ENCODE measurements at places on chromosomes 13 and 19. TPM values are rescaled to one million over a fixed set of nuclear protein-coding genes. Genes with fewer than 3 reads are reported as not detected.

Gene MBD3L2
- not detected for total RNA-seq

Gene CYP2A6
- total RNA-seq = not detected

Gene CEACAM19
- total RNA-seq = not detected

Gene ZNF420
- total RNA-seq = 8.2 TPM

Gene ARRDC5
- 6.1 TPM for total RNA-seq

Gene ZNF787
- total RNA-seq = 21.4 TPM

GRCh38 chr13:44549476-44549875 lies 26.7 kb downstream of the TSC22D1 start:
- H3K4me1 ChIP-seq = no peaks in the 10 kb centered on the region
- H3K36me3 ChIP-seq = no peaks in the 10 kb centered on the region
- no peak for DNase-seq
- no peak overlapping the region for H3K27ac ChIP-seq
- H3K27me3 ChIP-seq = no peaks in the 10 kb centered on the region

DNA sequence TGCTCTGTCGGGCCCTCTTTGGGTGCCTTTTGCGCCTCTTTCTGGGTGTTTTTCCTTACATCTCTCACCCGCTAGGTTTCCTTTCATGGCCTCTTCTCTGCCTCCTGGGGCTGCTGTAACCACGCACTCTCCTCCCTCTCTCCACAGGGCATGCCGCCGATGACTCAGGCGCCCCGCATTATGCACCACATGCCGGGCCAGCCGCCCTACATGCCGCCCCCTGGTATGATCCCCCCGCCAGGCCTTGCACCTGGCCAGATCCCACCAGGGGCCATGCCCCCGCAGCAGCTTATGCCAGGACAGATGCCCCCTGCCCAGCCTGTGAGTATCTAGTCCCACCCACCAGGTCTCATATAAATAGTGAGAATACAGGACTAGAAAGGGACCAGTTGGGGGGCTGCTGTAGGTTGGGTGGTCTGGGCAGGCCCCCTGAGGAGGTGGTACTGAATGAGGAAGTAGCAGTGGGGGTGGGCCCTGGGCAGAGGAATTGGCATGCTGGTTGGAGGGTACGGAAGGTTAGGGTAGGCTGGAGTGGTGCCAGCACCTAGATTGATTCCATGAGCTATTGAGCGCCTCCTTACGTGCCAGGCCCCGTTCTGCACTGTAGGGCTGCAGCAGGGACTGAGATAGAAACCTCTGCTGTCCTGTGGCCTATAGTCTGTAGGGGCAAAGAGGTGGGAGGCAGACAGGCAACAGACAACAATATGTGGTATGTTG lies 11.9 kb downstream of the SNRPA start:
- no peaks in the 10 kb centered on the region for H3K27me3 ChIP-seq
- H3K27ac ChIP-seq = no peak overlapping the region

DNA sequence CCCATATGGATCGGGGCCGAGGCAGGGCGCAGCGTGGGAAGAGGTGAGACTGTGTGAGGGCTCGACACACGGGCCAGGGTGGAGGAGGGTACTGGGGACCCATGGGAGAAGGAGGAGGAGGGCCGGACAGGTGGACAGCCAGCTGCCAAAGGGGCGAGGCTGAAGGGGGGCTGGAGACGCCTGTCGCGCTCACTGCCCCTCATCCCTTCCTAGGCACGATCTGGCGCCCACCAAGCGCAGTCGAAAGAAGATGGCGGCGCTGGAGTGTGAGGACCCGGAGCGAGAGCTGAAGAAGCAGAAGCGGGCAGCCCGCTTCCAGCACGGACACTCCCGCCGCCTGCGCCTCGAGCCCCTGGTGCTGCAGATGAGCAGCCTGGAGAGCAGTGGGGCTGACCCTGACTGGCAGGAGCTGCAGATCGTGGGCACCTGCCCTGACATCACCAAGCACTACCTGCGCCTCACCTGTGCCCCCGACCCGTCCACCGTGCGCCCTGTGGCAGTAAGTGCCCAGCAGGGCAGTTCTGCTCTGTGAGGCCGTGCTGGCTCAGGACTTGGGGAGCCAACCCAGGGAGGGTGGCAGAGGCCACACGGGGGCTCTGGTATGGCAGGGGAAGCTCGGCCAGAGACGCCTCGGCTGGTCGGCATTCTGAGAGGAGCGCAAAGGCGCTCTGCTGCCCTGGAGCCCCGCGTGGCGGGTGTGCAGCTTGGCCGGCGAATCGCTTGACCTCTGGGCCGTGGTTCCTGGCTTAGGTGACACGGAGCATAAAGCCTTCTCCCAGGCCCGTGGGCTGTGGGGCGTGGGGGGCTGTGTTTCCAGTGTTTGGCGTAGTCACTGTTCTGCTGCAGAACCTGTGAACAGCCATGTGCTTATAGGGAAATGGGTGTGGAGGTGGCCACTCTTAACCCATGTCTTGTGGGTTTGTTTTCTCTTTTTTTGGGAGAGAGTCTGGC lies 6.9 kb downstream of the LENG9 start:
- no peak overlapping the region for H3K4me3 ChIP-seq
- H3K27me3 ChIP-seq = no peaks in the 10 kb centered on the region
- peaks cover 90% of the 10 kb centered on the region for H3K36me3 ChIP-seq
- no peak for DNase-seq

DNA sequence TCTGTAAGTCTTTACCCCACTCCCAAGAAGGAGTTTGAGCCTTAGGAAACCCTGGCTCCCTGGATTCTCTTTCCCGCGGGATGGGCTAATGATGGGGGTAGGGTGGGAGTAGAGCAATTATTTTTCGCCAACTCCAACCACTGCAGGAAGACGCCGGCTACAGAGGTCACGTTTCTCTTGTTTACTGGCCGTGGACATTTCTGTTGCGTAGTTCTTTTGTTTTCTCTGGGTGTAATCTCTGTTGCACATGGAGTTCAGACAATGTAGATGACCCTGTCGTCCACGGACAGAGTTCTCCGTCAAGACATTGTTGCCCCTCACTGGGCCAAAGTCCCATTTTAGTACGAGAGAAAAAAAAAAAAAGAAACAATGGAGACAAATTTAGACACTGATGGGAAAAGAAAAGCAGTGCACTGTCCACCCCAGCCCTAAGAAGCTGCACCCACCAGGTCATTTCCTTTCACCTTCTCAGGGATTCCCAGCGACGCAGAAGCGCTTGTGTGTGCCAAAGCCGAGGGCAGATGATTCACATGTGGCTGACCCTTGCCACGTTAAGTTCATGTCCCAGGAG lies 133.9 kb upstream of the ARGLU1 start:
- H3K4me3 ChIP-seq = no peak overlapping the region
- H3K4me1 ChIP-seq = no peaks in the 10 kb centered on the region
- no peaks in the 10 kb centered on the region for H3K27me3 ChIP-seq
- no peak overlapping the region for H3K27ac ChIP-seq

DNA sequence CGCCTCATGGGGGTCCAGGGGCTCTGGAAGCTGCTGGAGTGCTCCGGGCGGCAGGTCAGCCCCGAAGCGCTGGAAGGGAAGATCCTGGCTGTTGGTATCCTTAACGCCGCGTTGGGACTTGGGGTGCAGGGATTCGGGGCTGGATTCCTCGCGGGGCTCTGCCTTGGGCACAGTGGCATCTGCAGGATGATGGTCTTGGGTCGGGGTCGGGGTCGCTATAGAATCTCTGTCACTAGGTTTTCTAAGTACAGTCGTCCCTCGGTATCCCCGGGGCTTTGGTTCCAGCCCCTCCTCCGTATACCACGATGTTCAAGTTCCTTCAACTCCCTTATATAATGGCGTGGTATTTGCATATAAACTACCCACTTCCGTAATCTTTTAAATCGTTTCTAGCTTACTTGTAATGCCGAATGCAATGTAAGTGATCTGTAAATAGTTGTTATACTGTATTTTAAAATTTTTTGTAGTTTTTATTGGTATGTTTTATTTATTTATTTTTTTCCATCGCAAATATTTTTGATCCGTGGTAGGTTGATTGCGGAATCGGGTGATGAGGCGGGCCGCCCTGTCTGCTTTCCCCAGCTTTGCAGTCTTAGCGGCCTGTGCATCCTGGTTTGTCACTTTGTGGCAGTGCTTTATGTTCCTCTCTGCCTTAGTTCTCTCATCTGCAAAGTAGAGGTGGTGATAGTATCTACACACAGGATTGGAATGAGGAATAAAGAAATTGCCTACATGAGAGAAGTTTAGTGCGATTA lies 606 bp downstream of the ERCC5 start:
- H3K27me3 ChIP-seq = no peaks in the 10 kb centered on the region
- DNase-seq = peak; percentile 76
- H3K27ac ChIP-seq = peak overlapping the region; percentile 98
- peak overlapping the region; percentile 99 for H3K4me3 ChIP-seq

GRCh38 chr13:90485436-90485835 lies 862.1 kb upstream of the MIR17HG start:
- H3K27ac ChIP-seq = no peak overlapping the region
- no peak for DNase-seq
- no peaks in the 10 kb centered on the region for H3K27me3 ChIP-seq
- H3K4me1 ChIP-seq = no peaks in the 10 kb centered on the region
